ENCODE measurements at places on chromosomes 2 and 18. TPM values are rescaled to one million over a fixed set of nuclear protein-coding genes. Genes with fewer than 3 reads are reported as not detected.

The EFR3B gene
- 0.76 TPM for total RNA-seq

The UGT1A5 gene
- total RNA-seq = not detected

DNA sequence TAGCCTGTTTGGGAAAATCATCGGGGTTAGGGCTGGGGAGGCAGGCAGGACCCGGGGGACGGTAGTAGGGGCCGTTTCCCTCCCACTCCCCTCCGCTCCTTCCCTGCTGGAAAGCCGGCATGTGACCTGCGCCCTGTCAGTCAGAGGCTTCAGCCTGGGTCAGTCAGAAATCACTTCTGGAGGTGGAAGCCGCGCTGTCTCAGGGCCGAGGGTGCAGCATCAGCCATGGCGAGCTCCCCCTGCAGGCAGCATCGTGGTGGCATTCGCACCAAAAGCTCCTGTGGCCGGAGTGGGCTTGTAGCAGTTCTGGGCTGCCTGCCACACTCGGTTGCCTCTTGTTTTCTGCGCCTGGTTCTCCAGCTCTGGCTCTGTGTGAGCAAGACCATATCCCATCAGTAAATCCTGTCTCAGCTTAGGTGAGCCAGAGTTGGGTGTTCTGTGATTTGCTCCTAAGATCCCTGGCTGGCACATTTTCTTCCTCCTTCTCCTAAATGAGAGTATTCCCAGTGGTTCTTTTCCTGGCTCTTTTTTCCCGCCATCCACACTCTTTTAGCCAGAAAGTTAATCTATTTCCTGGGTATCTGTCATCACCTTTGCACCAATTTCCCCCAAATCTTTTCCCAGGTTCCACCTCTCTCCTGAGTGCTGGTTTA lies 123.9 kb upstream of the CD302 start:
- no peaks in the 10 kb centered on the region for H3K4me1 ChIP-seq
- H3K36me3 ChIP-seq = no peaks in the 10 kb centered on the region
- peaks cover 5% of the 10 kb centered on the region for H3K27me3 ChIP-seq
- DNase-seq = peak; percentile 71
- H3K4me3 ChIP-seq = no peak overlapping the region
- H3K27ac ChIP-seq = no peak overlapping the region

The AQP12B gene
- not detected for total RNA-seq

The CFC1 gene
- total RNA-seq = not detected

DNA sequence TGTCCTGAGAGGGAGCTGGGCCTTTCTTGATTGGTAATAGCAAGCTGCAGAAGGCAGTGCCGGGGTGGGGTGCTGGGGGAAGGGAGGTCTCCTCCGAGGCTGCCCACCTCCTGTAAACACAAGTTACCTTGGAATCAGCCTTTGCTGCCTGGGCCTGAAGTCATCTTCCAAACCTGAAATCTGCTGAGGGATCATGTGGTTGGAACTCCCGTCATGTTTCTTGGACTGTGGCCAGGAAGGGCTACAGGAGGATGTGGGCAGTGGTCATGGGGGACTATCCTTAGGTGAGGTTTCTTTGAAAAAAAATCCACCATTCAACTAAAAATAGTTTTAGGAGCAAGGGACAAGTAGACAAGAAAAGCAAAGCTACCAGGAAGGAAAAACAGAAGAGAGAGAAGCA lies 74.2 kb downstream of the CDK15 start:
- no peak for DNase-seq
- peaks cover 51% of the 10 kb centered on the region for H3K4me1 ChIP-seq
- H3K27me3 ChIP-seq = peaks cover 3% of the 10 kb centered on the region
- no peak overlapping the region for H3K27ac ChIP-seq
- H3K4me3 ChIP-seq = no peak overlapping the region

GRCh38 chr2:229582151-229582550 lies 132.2 kb downstream of the DNER start:
- no peaks in the 10 kb centered on the region for H3K4me1 ChIP-seq
- no peaks in the 10 kb centered on the region for H3K27me3 ChIP-seq
- H3K27ac ChIP-seq = no peak overlapping the region
- H3K36me3 ChIP-seq = no peaks in the 10 kb centered on the region
- H3K4me3 ChIP-seq = no peak overlapping the region
- DNase-seq = no peak

DNA sequence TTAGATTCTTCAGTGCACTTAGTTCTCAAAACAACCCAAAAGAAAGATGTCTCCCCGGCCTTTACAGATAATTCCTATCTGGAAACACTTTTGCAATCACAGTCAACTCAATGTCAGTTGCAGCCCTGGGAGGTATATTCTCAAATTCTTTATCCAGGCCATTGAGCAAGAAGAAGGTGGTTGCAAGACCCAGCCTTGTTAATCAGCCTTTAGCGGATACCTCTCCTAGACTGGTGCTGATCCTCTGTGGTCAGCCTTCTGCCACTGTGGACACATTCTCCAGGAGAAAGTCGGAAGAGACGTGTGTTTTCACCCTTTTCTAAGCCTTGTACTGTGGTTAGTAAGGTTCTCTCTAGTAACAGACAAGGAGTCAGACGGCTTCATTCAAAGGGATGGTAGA lies 7.8 kb upstream of the FZD7 start:
- DNase-seq = no peak
- H3K4me1 ChIP-seq = peaks cover 2% of the 10 kb centered on the region
- no peaks in the 10 kb centered on the region for H3K36me3 ChIP-seq

DNA sequence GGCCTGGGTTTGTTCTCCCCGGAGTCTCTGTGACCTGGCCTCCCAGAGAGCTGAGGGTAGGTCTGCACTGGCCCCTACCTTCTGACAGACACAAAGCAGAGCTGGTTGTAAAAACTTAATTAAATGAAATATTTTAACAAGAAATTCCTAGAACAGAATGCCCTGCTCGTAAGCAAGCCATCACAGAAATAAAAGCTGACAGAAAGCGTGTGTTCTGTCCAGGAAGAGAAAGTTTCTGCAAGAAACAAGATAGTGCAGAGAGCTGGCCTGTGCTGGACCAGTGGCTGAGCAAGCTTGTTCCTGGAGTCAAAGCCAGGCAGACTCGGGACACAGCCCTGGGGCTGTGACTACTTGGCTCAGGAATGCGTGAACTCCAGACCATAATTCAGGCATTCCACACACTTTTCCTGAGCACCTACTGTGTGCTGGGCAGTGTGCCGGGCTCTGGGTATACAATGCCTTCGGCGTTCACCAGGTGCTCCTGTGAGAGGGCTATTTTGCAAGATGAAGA lies 51.6 kb downstream of the APOB start:
- no peaks in the 10 kb centered on the region for H3K4me1 ChIP-seq
- H3K36me3 ChIP-seq = no peaks in the 10 kb centered on the region
- H3K27ac ChIP-seq = no peak overlapping the region
- H3K27me3 ChIP-seq = peaks cover 64% of the 10 kb centered on the region
- DNase-seq = no peak

The RAD51AP2 gene
- 0.24 TPM for total RNA-seq

DNA sequence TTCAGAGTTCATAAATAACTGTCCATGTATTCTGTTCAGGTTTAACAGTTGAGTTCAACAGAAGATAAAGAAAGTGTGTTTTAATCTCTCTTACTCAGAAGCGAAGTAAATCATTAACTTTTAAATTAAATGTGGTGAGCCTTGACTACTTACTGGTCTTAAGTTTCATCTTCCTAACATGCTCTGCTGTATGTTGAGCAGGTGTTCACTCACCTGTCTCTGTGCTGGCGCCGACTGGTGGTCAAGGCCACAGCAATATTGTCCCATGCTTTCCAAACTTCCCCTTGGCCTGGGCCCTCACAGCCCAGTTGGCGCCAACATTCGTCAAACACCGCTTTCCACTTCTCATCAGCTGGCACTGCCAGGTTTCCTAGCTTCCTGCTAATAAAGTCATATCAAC lies 17.0 kb upstream of the MPP4 start:
- no peak for DNase-seq
- H3K4me3 ChIP-seq = no peak overlapping the region
- peaks cover 47% of the 10 kb centered on the region for H3K36me3 ChIP-seq
- no peaks in the 10 kb centered on the region for H3K27me3 ChIP-seq

- no peak for DNase-seq
- H3K36me3 ChIP-seq = peaks cover 8% of the 10 kb centered on the region
- no peaks in the 10 kb centered on the region for H3K27me3 ChIP-seq
These were observed 212.3 kb downstream of the HDAC4 start for GRCh38 chr2:239188536-239188935.

DNA sequence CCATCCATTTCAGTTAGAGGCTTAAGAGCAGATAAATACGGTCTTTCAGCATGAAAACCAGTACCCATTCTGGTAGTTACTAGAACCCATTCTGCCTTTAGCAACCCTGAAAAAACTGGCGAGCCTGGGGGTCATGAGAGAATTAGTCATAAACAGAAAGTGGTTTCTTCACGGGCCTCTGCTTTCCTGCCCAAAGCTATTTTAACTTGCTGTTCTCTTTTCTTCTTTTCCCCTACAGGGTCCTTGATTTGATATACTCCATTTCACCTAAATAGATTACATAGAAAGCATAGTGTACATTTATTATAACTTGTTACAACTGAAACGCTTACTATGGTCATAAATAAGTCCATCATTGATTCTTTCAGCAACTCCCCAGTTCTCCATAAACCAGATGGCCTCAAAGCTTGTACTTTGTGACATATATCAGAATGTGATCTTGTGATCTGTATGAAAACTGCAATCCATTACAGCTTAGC lies 48.3 kb downstream of the WDFY1 start:
- H3K4me1 ChIP-seq = no peaks in the 10 kb centered on the region
- H3K27ac ChIP-seq = no peak overlapping the region
- H3K36me3 ChIP-seq = peaks cover 72% of the 10 kb centered on the region

The ACVR2A gene
- 17.9 TPM for total RNA-seq

The CHRNG gene
- total RNA-seq = not detected

GRCh38 chr18:48662011-48662661 lies 123.3 kb downstream of the CTIF start:
- H3K36me3 ChIP-seq = no peaks in the 10 kb centered on the region
- H3K27ac ChIP-seq = no peak overlapping the region
- no peak overlapping the region for H3K4me3 ChIP-seq
- peaks cover 7% of the 10 kb centered on the region for H3K4me1 ChIP-seq
- DNase-seq = no peak

The FBXO41 gene
- 11.5 TPM for total RNA-seq

GRCh38 chr2:168517816-168518215 lies 61.7 kb downstream of the CERS6 start:
- DNase-seq = no peak
- H3K27me3 ChIP-seq = no peaks in the 10 kb centered on the region
- H3K4me1 ChIP-seq = peaks cover 8% of the 10 kb centered on the region
- H3K4me3 ChIP-seq = no peak overlapping the region
- no peaks in the 10 kb centered on the region for H3K36me3 ChIP-seq
- no peak overlapping the region for H3K27ac ChIP-seq

- no peak for DNase-seq
- H3K27ac ChIP-seq = no peak overlapping the region
- no peaks in the 10 kb centered on the region for H3K36me3 ChIP-seq
These were observed 754.2 kb upstream of the ID2 start for GRCh38 chr2:7927691-7928090.

- H3K4me1 ChIP-seq = no peaks in the 10 kb centered on the region
- no peaks in the 10 kb centered on the region for H3K36me3 ChIP-seq
- no peaks in the 10 kb centered on the region for H3K27me3 ChIP-seq
- no peak overlapping the region for H3K4me3 ChIP-seq
- no peak for DNase-seq
These were observed 90.7 kb upstream of the PTPRM start for GRCh38 chr18:7476386-7476785.

The CERKL gene
- 0.72 TPM for total RNA-seq

The GALR1 gene
- not detected for total RNA-seq

DNA sequence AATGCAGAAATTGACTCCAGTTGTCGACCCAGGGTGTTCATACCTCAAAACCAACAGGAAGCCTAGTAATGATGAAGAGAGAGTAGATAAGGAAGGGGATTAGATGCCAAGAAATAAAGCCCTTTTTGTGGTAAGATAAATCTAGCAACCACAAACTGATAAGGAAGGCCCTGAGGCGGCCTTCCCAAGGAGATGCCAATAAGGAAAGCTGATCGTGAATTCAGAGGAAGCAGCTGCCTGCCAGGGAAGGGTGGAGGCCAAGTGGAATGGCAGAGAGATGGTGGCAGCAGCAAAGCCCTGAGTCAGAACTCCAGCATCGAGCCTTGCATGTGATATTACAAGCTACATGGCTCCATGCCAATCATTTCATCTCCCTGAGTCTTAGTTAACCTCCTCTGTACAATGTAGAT lies 126.3 kb downstream of the IRS1 start:
- no peaks in the 10 kb centered on the region for H3K36me3 ChIP-seq
- peaks cover 7% of the 10 kb centered on the region for H3K4me1 ChIP-seq
- no peak overlapping the region for H3K4me3 ChIP-seq
- no peaks in the 10 kb centered on the region for H3K27me3 ChIP-seq
- DNase-seq = peak; percentile 63

The MBOAT2 gene
- 65.1 TPM for total RNA-seq

DNA sequence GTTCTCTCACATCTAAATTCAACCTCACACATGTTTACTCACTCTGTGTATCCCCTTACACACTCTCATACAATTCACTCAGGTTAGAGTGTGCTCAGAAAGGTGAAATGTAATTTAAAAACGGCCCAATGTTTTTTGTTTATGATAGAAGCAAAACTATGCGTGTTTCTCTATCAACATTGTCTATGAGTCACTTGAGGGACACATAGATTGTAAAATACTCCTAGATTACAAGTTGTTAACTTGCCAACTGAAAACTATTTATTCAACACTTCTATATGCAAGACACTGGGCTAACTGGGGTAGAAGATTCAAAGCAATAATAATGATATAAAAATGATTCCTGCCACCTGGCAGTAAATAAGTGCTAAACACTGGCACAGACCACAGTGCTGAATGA lies 24.6 kb downstream of the CCDC195 start:
- H3K27me3 ChIP-seq = no peaks in the 10 kb centered on the region
- no peak overlapping the region for H3K4me3 ChIP-seq
- no peak overlapping the region for H3K27ac ChIP-seq
- H3K36me3 ChIP-seq = no peaks in the 10 kb centered on the region
- no peak for DNase-seq
- no peaks in the 10 kb centered on the region for H3K4me1 ChIP-seq

DNA sequence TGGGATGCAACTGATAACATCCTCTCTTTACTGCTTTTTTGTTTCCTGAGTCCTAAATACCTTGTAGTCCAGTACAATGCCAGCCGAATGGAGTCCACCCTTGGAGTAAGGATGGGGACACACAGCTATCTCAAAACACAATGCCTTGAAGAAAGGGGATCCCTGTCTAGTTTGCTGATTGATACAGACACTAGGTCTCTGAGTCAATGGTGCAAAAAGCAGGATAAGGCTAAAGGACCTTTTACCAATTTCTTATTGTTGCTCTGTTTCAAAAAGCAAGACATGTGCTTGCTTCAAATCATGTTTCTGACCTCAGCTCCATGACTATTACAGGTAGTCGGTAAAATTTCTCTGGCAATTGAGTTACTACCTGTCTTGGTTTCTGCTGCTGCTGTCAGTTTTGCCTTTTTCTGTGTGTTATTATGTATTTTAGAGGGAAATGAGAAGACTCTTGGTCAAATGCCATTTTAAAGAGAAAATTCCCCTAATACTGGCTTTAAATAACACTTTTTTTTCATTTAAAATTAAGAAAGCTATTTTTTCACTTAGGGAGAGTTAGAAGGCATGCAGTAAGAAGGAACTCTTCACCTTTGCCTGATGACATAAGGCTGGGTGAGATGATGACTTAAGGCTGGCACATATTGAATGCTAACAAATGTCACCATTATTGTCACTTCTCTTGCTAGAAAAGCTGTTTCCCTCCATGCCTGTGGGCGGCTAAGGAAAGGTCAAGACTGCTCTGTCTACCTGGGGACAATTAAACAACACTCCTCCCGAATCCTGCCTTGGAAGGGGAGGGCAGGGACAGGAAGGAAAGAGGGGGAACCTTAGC lies 4.9 kb upstream of the FIGLA start:
- no peak for DNase-seq
- H3K27ac ChIP-seq = no peak overlapping the region
- H3K4me1 ChIP-seq = peaks cover 1% of the 10 kb centered on the region

GRCh38 chr18:23177433-23178072 lies 42.3 kb downstream of the CABLES1 start:
- H3K4me1 ChIP-seq = no peaks in the 10 kb centered on the region
- H3K4me3 ChIP-seq = no peak overlapping the region
- no peaks in the 10 kb centered on the region for H3K27me3 ChIP-seq
- H3K27ac ChIP-seq = no peak overlapping the region
- DNase-seq = no peak

All from A673 (cell line).